ENCODE measurements at places on chromosomes 11 and 22.
A peak's percentile ranks its signal among the peaks of the same experiment; 100 is the strongest.

DNA sequence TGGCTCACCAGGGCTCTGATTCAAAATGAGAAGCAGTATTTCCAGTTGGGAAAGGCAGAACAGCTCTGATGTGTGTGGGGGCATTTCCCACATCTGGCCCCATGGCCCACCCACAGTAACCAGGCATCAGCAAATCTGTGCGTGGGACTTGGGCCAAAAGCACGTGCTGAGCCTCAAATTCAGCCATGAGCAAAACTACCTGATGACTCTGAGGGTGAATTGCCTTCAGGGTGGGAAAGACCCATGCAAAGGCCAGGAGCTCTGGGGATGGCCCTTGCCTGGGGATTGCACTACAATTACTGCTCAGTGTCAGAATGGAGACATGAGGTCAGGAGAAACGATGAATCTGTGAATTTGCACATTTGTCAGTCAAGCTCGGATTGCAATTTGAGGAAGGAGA, 20.9 kb downstream of the TP53AIP1 start:
- no peak for DNase-seq

DNA sequence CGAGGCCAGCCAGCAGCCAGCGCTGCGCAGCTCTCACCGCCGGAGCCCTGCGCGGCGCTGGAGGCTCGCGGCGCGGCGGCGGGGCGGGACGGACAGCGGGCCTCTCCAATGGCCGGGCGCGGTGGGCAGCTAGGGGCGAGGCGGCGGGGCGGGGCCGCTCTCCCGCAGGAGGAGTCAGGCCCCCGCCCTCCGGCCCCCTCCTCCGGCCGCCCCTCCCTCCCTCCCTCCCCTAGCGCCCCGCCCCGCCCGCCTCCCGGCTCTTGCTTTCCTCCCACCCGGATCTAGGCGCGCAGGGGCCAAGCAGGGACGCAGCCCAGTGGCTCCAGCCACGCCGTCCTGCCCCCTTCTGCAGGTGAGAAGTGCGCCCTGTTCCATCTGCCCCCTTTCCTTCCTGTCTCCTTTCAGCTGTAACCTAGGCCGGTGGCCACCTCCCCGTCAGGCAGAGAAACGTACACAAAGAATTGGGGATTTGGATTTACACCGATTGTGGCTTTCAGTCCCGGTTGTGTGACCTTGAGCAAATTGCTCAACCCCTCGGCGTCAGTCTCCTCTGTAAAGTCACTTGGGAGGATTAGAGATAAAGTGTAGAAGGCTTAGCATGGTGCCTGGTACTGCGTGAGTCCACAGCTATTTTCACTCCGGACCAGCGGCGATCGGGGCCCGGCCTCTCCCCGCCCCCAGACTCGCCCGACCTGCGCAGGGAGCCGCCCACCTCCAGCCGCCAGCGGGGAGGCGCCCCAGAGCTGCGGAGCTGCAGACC, at the start of gene FZD4:
Gene FZD4 (minus strand): TSS at position 35 of the 760 bp plus-strand sequence. CDS start 310 bp downstream, outside the sequence.
- DNase-seq: no peak

DNA sequence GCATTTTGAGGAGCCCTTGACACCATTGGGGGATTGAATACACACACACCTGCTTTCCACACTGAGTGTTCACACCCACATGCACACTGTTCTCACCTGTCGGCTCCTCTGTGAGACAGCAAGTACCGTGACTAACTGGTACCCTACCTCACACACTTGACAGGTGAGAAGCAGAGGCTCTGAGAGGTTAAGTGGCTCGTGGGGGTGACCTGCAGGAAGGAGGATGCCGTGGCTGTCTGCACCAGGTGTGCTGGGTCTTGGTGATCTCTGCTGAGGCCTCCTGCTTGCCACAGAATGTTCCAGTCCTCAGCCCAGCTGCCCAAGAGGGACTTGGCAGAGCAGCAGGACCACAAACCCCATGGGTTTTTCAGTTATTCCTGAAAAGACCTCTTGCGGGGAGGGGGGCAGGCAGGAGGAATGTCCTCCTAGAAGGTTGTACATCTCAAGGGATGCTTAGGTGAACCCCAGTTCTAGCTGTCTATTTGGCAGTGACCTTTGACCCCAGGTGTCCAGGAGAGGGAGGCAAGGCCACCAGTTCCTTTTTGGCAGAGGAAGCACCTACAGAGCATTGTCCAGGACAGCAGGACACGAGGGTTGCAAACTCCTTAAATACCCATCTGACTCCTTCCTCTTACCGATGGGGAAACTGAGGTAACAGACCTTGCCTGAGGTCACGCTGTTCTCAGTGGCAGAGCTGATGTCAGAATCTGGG, 66.0 kb downstream of the SHISAL1 start:
- DNase-seq: no peak

GRCh38 chr22:25903294-25903693, 161.3 kb downstream of the MYO18B start:
- DNase-seq: peak; percentile 24

DNA sequence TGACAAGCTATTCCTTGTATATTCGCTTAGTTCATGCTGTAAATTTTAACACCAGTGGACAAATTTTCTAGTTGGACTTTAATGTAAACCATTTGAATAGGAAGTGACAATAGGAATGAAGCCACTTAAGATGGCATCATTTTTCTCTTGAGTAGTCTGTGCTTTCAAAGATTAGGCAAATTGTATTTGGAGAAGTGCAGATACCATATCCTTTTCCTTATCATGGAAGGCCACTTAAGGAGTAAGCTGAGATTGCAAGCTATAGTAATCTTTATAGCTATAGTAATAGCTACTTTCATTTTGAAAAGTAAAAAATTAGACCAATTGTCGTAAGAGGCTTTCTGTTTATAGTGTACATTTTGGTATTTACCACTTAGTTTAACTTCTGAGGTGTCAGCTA, 12.8 kb downstream of the CAPRIN1 start:
- DNase-seq: no peak

GRCh38 chr11:45921561-45922424, 663 bp upstream of the LARGE2 start:
- DNase-seq: no peak

- DNase-seq: no peak
Observed at GRCh38 chr11:45745065-45745811, 59.7 kb upstream of the SLC35C1 start.

- DNase-seq: no peak
Observed at GRCh38 chr11:73218106-73218829, at the start of gene P2RY2. TSS of gene P2RY2 (plus strand) at chr11:73218281. CDS start at chr11:73234160, 15,879 bp downstream.

DNA sequence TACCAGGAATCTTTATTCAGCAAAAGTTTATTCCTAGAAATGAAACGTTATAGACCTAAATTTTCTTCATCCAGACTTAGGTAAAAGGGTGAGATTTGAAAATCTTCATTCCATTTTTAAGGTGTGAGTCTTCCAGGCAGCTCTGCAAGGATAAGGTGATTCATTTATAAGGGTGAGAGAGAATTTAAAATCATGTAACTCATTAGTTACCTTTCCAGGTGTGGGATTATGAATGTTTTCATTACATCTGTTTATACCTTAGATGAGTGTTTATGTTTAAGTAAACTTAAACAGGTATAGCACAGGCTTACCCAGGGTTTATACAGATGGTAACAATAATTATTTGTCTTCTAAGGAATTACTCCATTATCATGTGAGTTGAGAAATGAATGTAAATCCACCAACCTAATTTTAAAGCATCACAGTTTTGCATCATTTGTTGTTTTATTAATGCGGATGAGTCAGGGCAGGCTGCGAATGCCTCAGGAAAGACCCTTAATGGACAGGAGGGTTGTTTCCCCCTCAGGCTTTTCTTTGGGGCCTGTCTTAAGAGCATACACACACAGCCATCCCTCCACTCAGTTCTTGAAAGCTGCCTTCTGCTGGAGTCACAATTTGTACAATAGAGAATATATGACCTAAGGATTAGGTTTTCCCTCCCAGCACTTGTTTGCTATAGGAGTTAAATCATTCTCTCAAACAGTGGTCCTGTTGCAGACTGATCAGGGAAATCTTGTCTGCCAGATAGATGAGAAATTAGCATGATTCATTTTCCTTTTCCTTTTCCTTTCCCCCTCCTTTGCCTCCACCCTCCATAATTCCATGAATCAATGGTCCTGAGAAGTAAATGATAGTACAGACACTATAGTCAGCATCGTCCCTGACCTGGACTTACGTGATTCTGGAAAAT, 3.0 kb downstream of the PRSS23 start:
- no peak for DNase-seq

DNA sequence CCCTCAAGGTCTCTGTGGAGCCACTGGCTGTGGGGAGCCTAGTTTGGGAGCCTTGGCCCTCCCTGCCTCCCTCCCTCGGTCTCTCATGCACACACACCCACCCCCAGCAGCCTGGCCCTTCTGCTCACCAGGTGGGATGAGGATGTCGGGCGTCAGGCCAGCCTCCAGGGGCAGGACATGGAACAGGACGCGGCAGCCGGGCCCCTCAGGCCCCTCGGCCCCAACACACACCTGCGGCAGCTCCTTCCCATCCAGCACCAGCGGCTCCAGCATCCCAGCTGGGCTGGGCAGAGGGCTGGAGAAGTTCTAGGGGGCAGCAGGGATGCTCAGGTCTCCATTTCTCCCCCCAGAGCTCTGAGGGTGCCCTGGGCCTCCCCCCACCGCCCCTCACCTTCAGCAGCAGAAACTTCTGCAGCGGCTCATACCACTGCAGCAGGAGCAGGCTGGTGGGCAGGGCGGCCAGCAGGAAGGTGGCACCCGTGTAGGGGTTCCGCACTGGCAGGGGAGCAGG, 11.2 kb downstream of the MAP4K2 start:
- no peak for DNase-seq

DNA sequence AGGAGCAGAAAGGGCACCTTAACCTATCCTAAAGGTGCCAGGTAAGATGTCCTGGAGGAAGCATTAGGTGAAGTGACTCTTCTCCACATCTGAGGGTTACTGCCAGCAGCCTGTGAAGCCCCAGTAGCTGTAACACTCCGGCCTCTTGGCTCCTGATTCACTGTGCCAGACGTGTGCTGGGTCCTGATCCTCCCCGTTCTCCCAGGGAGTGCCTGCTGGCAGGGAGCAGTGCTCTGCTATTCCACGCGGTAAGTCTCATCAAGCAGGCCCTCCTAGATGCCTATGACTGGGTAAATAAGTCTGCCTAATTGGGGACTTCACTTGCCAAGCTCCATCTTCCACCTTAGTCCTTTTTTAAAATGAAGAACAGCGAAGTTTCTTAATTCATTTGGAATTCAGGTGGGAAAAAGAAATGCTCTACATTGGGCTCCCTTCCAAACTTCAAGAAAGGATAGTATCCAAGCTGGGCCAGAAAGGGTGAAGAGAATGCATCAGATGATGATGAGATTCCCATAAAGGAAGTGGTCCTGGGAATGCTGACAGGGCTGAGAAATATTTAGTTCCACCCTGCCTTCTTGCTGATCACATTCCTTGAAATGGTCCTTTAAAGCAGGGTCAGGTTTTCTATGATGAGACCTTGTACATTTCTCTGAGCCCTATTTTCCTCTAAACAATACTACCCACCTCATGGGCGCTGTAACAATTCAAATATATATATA, 188.0 kb downstream of the MAML2 start:
- DNase-seq: no peak

DNA sequence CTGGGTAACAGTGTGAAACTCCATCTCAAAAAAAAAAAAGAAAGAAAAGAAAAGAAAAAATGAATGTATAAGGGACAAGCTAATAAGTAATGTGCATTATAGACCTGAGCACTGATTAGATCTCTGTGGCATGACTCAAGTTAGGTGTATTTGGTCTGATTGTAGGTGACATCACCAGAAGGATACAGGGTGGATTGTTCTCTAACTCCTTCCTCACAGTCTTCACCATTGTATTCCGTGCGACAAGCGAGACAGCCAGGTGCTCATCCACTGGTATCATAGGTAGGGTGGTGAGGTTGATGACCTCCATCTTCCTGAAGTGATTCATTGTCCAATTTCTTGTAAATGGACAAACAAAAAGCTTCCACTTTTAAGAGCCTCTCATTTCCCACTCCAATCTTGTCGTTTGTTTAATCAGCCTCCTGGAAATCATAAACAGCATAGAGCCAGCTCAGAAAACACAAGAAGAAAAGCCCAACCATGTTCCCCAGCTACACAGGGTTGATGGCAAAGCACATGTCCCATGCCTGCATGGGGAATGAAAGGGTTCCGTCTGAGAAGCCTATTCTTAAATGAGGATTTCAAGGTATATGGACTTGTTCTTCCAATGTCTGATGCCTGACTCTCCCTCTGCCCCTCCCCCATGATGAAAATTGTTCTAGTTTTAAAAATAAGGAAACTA, 6.2 kb downstream of the FAM227A start:
- DNase-seq: no peak
